ENCODE measurements at places on chromosomes 5 and 9.

- DNase-seq = no peak
Observed at GRCh38 chr9:90847971-90848370, 46.4 kb downstream of the SYK start.

GRCh38 chr5:44051591-44051990, 337.6 kb downstream of the FGF10 start:
- DNase-seq = no peak

GRCh38 chr5:148457183-148457620, 73.4 kb downstream of the FBXO38 start:
- DNase-seq = no peak

GRCh38 chr9:121059998-121060636, 10.0 kb upstream of the C5 start:
- DNase-seq = peak; percentile 61

DNA sequence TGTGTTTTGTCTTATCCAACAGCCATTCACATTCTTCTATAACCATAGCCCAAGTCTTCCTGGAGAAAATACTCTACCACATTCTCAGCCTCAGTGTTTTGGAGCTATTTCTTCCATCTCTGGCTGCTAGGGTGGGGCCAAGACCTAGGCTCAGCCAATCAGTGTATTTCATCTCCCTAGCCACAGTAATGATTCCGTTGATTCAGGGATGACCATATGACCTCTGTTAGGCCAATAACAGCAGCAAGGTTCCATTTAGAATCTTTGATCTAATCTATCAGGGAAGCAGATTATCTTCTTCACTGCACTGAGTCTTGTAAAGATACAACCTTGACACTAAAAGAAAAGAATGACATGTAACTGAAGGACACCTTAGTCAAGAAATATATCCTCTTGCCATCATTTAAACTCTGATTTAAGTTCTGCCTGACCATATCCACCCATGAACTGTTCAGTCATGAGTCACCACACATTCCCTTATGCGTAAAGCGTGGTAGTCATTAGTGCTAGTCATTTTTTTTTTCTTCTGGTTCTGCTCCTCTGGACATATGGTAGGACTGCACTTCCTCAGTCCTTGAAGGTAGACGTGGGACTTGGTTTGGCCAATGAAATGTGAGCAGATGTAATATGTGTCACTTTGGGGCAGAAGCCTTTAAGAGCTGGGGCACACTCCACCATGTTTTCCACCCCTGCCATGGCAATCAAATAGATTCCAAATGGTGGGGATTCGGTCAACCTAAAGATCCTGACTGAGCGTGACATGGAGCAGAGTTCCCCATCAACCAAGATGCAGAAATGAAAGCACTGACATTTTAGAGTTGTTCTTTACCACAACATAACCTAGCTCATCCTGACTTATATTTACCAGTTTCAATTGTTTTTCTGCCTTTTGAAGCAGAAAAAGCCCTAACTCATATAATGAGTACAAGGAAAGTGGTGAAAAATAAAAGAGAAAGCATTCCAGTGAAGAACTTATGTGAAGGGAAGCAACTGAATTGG, 12.7 kb upstream of the PRELID2 start:
- peak; percentile 80 for DNase-seq

GRCh38 chr5:143383988-143384387, 19.5 kb downstream of the NR3C1 start:
- no peak for DNase-seq

DNA sequence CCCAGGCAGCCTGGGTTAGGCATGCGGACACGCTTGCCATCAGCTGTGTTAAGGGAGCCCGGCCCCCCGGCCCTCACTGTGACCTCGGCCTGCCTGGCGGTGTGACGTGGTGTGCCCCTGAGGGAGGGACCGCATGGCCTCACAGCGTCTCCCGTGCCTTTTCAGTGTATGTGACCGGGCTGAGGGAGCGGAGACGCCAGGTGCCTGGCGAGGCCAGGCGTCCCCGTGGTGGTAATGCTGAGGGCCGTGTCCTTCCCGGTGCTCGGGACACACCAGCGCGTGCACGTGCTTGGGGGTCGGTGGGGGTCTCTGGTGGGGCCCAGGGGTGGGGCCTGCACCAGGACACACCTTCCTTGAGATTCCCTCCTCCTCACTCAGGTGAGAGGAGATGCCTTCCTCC, 10.9 kb downstream of the RNU6ATAC start:
- no peak for DNase-seq

DNA sequence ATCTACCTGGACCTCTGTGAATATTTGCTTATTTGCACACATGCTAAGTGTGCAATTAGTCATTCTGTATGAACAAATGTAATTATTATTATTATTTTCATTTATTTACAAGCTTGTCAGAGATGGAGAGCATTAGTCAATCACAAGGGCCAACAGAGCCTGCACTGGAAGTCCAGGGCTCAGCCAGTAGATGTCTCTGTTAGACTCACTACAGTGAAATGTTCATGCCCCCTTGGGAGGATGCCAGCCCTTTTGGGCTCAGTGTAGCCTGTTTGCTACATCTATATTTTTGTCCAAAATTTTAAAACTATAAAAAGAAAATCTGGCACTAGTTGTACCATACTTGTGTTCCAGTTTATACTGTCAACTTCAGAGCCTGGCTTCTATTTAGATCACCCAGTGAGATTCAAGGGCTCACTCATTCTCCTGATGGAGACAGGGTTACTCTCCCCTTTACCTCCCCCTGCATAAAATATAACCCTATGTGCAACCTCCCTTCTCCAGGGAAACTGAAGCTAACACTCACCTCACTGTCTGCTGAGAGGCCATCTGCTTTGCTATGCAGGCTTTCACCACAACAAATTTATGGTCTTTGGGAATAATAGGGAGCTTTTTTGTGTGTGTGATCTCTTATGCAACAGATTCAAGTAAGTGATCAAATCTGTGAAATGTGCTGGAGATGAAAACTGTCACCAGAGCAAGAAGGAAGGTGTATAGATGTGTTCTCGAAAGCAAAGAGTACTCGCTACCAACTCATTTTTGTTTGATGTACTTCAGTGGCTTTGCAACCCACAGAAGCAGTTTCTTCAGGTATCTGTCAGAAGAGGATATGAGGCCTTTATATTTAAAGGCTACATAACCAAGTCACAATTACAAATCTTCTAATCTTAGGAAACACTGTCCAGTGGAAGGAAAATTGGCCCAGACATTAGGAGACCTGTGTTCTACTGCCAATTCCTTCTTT, 99.9 kb upstream of the TLE4 start:
- peak; percentile 43 for DNase-seq

- no peak for DNase-seq
Observed at GRCh38 chr9:107142430-107142829, 140.6 kb upstream of the RAD23B start.

GRCh38 chr5:173961418-173961817, 27.6 kb upstream of the C5orf47 start:
- DNase-seq = no peak
